NCI-H2029 (cell line): ENCODE measurements at places on chromosomes 6 and 20.

- DNase-seq, result no peak
These were observed 106.0 kb upstream of the NFATC2 start for GRCh38 chr20:51648571-51648947.

- no peak for DNase-seq
These were observed 27.8 kb downstream of the GPX5 start for GRCh38 chr6:28553384-28553985.

DNA sequence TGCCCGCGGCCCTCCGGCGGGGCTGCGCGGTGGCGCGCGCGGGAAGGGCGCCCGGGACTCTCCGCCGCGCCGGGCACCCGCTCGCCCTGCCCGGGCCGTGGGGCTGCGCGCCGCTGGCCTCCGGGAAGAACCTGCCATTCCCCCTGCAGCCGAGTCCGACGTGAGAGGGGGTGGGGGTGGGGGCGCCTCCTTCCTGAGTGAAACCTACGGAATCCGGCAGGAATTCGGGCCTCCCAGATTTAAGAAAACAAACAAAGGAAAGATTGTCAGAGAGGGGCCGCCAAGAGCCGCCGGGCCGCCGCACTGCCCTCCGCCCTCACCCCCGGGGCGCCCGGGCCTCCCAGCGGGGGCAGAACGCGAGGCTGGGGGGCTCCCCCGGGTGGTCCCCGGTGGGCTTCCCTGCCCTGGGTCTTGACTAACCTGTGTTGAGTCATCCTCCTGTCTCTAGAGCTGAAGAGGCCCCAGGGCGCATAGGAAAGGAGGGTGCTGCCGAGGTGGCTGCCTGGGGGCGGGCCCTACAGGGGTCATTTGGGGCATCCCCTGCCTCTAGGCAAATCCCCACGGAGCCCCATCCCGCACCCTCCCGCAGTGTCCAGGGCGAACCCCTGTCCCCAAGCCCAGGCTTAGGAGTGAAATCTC lies 42.2 kb upstream of the FOXP4 start:
- DNase-seq, result no peak

GRCh38 chr20:7147220-7147601 lies 379.7 kb downstream of the BMP2 start:
- no peak for DNase-seq

GRCh38 chr6:121726596-121726995 lies 291.1 kb downstream of the GJA1 start:
- no peak for DNase-seq

- peak; percentile 26 for DNase-seq
These were observed 6.7 kb downstream of the MTCH1 start for GRCh38 chr6:36979347-36979742.

- DNase-seq, result no peak
These were observed 34.2 kb upstream of the SNRPB2 start for GRCh38 chr20:16695628-16696027.

GRCh38 chr6:119110601-119111548 lies 32.4 kb upstream of the FAM184A start:
- peak; percentile 65 for DNase-seq

- DNase-seq, result no peak
These were observed 50.6 kb upstream of the EXOC2 start for GRCh38 chr6:743320-744096.

- no peak for DNase-seq
These were observed 226.2 kb upstream of the MARCKS start for GRCh38 chr6:113630738-113631535.

DNA sequence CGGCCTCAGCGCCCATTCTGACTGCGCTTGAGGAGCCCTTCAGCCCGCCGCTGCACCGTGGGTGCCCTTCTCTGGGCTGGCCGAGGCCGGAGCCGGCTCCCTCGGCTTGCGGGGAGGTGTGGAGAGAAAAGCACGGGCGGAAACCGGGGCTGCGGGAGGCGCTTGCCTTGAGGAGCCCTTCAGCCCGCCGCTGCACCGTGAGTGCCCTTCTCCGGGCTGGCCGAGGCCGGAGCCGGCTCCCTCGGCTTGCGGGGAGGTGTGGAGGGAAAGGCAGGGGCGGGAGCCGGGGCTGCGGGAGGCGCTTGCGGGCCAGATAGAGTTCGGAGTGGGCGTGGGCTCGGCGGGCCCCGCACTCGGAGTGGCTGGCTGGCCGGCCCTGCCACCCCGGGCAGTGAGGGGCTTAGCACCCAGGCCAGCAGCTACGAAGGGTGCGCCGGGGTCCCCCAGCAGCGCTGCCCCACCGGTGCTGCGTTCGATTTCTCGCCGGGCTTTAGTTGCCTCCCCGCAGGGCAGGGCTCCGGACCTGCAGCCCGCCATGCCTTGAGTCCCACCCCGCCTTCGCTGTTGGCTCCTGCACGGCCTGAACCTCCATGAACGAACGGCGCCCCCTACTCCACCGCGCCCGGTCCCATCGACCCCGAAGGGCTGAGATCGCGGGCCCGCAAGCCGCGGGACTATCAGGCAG lies 45.7 kb upstream of the MCUR1 start:
- DNase-seq, result no peak

DNA sequence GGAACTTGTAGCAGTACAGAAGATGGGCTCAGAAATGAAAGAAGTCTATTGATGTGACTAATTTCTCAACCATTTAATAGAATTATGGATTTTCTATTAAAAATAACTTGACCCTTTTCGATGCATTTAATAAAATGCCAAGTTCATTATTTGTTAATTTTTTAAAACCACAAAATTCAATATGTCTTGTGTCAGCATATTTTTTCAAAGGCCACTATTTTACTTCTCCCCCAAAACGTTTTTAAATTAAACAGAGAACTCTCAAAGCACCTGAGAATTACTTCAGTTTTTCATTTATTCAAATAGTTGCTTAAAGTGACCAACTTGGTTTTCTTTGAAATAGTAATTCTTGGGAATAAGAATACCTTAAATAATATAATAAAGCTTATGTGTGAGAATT lies 8.6 kb downstream of the TOP1 start:
- no peak for DNase-seq
